ENCODE measurements at places on chromosomes 5 and 9.

DNA sequence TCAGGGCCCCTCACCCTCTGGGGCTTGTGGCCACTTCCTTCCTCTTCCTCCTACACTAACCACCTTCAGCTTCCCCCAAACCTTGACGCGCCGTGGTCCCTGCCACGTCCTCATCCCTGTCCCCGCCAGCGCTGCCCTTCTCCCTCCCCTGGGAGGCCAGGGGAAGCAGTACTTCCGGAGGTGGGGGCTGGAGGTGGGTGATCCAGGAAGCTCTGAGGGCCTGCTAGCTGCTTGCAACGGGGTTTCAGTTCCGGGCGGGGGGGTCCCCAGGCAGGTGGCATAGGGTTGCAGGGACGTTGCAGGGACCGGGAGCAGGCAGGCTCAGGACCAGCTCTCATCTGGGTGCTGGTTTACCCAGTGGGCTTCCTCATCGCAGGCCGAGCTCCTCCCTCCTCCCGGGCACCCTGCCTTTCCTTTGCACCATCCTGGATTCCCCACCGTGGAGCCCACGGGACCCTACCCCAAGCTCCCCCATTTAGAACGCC lies 70.0 kb downstream of the RXRA start:
- DNase-seq: peak; percentile 61

- no peak for DNase-seq
These were observed 93.5 kb downstream of the SSBP2 start for GRCh38 chr5:81657386-81657785.

DNA sequence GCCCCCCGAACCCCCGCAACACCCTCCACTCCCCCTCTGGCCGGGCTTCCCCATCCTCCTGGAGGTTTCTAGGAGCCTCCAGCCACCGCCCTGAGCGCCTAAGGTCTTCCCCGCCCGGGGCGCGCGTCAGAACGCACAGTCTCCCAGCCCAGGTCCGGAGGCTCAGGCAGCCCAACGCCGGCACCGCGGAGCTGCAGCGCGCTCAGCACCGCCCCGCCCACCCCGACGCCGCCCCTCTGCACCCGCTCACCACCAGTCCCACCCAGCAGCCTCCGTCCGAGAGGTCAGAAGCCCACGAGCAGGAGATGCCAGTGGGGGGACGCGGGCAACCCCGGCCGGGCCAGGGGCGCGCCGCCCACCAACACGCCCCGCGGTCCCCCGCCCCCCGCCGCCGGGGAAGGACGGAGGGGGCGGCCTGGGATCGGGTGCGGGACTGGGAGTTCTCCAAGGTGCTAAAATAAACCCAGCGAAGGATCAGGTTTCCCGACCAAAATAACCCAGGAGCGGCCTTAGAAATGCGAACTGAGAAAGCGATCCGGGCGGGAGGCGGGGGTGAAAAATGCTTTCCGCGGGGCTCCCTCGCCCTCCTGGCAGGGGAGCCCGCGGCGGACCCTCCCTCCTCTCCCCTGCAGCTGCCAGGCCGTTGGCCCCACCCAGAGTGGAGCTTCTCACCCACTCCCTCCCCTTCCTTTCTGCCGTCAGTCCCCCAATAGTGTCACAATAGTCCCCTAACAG lies 6.5 kb upstream of the FAM78A start:
- no peak for DNase-seq

GRCh38 chr9:89185980-89186379 lies 7.4 kb upstream of the SHC3 start:
- DNase-seq: no peak

- DNase-seq: no peak
These were observed 773.4 kb downstream of the BRINP1 start for GRCh38 chr9:118595719-118596305.
